Activated CD4-positive, alpha-beta T cell treated with anti-CD3 and anti-CD28 coated beads, Interleukin-2, amount 50 U/mL, for 4 hours (primary cell): ENCODE measurements at places on chromosomes 6 and 20.

GRCh38 chr6:14550410-14550809 lies 432.8 kb downstream of the CD83 start:
- DNase-seq: no peak

DNA sequence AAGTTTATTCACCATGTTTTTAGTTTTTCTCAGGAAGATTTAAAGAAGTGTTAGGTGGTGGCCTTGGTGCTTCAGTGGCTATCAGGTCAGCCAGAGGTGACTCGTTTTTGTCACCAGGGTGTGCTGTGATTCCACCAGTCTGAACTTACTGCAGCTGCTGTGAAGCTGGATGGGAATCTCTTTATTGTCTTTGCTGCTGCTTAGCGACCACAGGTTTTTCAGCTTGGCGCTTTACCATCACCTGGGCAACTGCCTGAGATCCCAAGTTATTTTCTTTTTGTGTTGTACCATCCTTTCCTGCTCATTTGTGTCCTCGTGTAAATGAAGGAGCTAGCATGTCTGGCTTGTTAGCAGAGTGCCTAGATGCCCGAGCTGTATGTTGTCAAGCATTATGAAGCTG lies 146.9 kb downstream of the MACROD2 start:
- no peak for DNase-seq

DNA sequence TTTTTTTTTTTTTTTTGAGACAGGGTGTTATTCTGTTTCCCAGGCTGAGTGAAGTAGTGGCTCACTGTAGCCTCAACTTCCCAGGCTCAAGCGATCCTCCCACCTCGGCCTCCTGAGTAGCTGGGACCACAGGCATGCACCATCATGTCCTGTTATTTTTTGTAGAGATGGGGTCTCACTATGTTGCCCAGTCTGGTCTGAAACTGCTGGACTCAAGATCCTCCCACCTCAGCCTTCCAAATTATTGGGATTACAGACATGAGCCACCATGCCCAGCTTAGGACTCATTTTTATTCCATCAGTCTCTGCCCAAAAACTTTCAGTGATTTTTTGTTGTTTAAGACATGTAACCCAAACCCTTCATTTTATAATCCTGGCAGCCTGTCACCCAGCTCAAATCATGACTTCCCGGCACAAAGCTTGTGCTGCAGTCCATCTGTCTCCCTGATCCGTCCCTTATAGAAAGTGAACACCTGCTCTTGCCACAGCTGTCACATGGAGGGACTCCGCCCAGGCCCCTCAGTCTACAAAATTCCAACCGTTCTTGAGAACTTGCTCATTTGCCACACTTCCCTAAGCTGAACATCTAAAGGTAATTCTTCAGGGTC lies 183.9 kb upstream of the JARID2 start:
- no peak for DNase-seq

- DNase-seq: no peak
Observed at GRCh38 chr20:3658716-3659491, 4.3 kb downstream of the GFRA4 start.

DNA sequence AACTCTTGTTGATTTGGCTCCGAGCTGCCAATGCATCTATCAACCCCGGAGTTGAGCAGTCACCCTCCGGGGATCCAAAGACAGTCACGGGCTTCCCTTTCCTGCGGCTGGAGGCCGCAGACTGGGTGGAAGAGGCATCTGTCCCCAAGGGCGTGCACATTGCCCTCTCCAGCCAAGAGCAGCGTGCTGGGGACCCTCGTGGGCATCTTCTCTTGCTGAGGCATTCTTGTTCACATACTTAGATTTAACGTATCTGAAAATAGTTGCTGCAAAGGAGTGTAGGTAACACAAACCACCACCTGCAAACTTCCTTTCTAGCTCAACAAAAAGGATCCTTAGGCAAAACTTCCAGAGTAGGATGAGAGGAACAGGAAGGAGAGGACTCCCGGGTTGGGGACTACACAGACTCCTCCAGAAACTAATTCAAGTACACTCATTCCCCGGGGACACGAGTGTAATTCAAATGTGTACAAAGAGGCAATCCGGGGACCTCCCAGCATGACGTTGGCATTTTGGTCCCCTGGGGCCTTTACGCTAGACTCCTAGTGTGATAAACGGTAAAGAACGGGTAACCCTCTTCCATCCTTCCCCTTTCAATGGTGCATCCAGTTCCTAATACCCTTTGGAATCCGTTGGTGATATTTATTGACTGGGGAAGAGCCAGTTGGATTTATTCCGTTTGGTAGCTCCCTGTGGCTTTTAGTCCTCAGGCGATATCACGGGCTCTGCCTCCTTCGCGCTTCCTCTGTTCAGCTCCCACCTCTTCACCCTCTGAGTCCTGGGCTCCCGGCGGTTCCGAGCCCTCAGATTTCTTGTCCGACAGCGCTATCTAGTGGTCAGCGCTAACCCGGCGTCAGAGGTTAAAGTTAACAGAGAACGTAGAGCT lies 2.7 kb upstream of the COL12A1 start:
- peak; percentile 71 for DNase-seq

- no peak for DNase-seq
Observed at GRCh38 chr6:28135393-28135792, 6.3 kb upstream of the ZKSCAN8 start.

DNA sequence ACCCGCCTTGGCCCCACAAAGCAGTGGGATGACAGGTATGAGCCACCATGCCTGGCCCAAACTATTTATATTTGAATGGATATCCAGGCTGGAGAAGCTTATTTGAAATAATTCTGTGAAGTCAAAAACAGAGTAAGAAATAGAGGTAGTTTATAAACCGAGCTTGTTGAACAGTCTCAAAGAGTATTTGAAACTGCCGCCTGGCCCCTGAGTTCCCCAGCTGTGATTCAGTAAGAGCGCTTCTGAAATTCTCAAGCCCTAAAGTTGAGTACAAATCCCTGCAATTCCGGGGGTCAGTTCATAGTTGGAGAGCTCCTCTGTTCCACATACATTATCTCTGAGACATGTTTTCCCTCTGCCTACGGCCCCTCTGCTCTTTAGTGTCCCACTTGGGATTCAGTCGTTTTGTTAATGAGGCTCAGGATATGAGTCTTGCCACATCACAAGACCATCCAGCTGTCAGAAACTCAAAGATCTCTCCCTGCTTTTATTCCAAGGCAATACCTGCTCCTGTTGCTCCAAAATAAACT lies 127.8 kb downstream of the SOD2 start:
- no peak for DNase-seq

GRCh38 chr6:20186981-20187380 lies 25.3 kb downstream of the MBOAT1 start:
- DNase-seq: no peak

- DNase-seq: no peak
Observed at GRCh38 chr6:113662093-113662665, 195.0 kb upstream of the MARCKS start.

DNA sequence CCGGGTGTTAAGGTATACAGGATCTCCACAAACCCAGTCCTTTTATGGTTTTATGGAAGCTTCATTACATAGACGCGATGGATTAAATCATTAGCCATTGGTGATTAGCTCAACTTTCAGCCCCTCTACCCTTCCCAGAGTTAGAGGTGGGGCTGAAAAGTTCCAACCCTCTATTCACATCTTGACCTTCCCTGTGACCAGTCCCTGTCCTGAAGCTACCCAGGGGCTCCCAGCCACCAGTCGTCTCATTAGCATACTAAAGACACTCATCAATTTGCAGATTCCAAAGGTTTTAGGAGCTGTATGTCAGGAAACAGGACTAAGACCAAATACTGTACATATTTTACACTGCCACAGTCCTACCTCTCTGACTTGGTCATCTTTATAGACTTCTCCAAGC lies 21.0 kb downstream of the KHDC1L start:
- DNase-seq: no peak

DNA sequence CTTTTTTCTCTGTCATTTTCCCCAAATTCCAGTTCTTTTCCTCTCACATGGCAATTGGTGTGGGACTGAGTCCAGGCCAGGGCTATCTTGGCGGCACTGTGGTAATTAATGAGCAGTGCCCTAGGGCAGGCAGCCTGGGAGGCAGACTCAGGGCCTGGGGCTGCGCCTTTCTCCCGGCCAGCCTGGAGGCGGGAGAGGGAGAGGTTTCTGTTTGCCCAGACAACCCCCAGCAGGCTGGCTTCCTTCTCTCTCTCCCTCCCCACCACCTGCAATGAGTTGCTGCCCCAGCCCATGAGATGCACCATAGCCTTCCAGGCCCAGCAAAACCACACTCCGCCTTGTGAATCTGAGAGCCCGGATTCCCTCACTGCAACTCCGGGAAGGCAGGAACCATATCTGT lies 15.1 kb upstream of the CCDC167 start:
- DNase-seq: no peak

GRCh38 chr6:40457261-40457660 lies 129.9 kb downstream of the LRFN2 start:
- no peak for DNase-seq

DNA sequence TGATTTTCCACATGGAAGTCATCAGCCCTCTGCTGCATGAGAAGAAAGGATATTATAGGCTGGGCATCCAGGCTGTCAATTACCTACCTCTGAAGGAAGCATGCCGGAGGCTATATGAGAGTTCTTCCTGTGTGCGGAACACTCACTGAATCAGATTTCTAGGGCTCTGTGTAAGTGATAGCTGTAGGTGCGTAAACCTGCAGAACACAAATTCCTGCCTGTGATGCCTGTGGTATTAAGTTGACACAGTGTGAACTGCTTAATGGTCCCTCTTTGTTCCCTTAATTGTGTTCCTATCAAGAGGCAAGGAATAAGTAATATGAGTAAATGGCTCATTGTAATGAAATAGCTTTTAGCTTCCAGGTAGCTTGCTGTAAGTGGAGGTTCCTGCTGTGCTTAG lies 103.3 kb downstream of the ANKS1A start:
- DNase-seq: no peak

- DNase-seq: no peak
Observed at GRCh38 chr20:48621376-48622078, 206.3 kb downstream of the PREX1 start.

- DNase-seq: no peak
Observed at GRCh38 chr6:110946498-110946897, 12.0 kb upstream of the GTF3C6 start.

GRCh38 chr6:163427498-163428254 lies 13.2 kb downstream of the QKI start:
- DNase-seq: no peak

GRCh38 chr6:132964101-132964867 lies 149.9 kb downstream of the RPS12 start:
- no peak for DNase-seq

DNA sequence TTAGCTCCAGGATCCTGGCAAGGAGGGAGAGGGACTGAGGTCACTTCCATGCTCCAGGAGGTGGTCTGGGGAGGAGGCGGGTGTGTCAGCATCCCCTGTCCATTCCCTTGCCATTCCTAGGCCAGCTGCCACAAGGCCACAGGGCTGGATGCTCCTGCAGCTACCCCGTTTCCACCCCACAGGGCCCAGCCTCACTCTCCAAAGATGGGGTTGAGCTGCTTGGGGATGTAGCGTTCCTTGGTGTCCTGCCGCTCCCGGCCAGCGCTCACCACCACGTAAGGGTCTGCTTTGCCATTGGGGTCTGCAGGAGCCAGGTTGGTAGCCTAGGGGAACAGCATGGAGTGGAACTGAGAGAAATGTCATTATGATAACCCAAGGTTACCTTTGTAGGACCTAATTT lies 23.0 kb downstream of the ERGIC3 start:
- no peak for DNase-seq

GRCh38 chr6:79422666-79423065 lies 114.6 kb downstream of the LCA5 start:
- no peak for DNase-seq

DNA sequence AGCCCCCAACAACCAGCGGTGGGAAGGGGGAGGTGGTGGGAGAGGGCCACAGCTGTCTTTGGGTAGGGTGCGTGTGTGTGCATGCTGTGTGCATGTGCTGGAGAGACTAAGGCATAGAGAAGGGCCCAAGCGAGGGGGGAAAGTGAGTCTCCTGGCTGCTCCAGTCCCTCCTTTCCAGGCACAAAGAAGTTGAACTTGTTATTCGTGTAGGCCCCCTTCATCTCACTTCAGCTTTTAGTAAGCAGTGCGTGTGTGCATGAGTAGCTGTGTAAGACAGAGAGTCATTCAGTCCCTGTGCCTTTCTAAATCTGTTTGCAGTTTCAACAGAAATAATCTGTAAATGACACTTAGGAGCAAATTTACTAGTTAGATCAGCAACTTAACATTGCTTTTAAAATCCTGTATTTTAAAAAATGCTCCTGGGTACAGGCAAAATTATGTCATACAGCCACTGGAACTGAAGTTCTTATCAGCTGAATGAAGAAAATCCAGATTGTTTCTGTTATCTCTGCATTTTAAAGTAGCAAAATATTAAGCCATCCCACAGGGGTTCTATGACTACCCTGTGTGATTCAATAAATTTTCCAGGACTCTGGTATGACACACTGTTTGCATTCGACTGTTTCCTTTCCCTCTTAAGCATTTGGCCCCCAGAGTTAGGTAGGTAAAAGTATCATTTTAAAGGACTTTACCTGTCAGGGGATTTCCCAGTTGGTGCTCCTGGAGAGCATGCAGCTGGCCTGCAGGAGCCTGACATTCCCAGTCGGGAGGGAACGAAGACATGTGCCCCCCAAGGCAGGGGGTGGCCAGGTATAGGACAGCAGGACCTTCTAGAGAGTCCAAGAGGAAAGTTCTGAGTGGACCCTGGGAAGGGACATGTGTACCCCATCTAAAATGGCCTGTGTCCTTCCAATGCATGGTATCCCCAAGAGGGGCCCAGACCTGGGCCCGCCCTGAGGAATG lies 39.0 kb downstream of the MTRES1 start:
- DNase-seq: no peak

- DNase-seq: no peak
Observed at GRCh38 chr6:136506124-136506799, 44.0 kb downstream of the MAP7 start.

DNA sequence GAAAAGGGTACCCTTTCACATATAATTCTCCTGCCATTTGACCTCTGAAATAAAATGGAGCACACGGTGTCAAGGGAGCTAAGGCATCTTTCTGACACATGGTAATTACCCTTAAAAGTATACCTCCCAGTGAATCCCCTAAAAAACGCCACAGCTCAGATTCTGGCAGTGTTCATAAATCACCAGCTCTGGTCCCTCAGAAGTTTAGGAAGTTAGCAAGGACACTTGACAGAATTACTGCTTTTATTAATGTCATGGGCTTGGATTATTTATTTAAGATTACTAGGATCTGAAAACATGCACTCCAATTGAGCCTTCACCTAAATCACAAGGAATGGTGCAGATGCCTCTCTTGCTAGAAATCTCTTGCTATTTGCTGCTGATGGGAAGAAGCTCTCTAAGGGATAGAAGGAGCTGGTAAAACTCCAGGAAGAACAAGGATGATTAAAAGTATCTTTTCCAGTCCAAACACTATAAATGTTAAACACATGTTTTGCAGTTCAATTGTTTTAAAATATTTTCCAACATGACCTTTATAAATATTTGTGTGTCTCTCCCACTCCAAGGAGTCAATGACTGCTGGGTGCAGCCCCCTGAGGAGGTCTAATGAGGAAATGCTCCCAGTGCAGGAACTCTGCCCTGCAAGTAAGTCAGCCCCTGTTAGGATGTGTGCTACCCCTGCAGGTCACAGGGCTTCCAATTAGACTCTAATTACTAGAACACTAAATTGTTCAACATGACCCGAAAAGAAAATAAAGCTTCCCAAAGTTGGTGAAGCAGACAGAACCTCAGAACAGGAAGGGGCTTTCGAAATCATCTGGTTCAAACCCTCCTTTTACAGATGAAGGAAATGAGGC lies 230.3 kb downstream of the TFAP2A start:
- no peak for DNase-seq
